ENCODE measurements at places on chromosomes 12 and 14. TPM values are rescaled to one million over a fixed set of nuclear protein-coding genes. Genes with fewer than 3 reads are reported as not detected.

Gene CTSG
- total RNA-seq = not detected

Gene ADAM20
- total RNA-seq = 1.2 TPM

Gene OTOGL
- total RNA-seq = under 0.01 TPM

Gene SDSL
- total RNA-seq = 12.4 TPM

Gene SDR9C7
- total RNA-seq = not detected

Gene KCNH5
- total RNA-seq = 1.0 TPM

Gene PTPN6
- total RNA-seq = 0.26 TPM

Gene LALBA
- total RNA-seq = not detected

Gene AQP6
- 0.17 TPM for total RNA-seq

Gene NGB
- not detected for total RNA-seq

Gene OR11H12
- not detected for total RNA-seq

Gene SERPINA10
- total RNA-seq = not detected

Gene KRT5
- total RNA-seq = not detected

Gene COPS7A
- total RNA-seq = 67.0 TPM

DNA sequence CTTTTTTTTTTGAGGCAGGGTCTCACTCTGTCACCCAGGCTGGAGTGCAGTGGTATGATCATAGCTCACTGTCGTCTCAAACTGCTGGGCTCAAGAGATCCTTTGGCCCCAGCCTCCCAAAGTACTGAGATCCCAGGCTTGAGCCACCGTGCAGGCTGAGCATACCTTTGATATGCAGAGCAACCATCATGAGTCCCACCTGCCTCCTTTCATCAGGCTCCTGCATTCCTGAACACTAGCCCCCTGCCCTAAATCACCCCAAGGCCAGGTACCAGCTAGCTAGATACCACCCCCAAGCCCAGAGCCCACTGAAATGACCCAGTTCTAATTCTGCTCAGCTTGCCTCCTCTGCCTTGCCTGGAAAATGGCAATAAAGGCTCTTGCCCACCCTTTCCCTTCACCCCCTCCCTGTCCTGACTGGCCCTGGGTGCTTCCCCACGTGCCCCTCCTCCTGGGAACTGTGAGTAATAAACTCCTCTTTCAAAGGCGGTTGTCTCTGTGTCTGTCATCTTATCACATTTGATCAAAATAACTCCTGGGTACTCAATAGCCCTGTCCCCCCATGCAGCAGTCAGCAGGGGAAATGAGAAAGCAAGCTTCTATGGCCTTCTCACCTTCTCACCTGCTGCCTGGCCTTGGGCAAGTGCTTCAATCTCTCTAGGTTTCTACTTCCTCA is 6.4 kb upstream of the BRF1 start:
- no peak for DNase-seq

GRCh38 chr14:99047441-99048031 is 224.5 kb downstream of the BCL11B start:
- DNase-seq = no peak

DNA sequence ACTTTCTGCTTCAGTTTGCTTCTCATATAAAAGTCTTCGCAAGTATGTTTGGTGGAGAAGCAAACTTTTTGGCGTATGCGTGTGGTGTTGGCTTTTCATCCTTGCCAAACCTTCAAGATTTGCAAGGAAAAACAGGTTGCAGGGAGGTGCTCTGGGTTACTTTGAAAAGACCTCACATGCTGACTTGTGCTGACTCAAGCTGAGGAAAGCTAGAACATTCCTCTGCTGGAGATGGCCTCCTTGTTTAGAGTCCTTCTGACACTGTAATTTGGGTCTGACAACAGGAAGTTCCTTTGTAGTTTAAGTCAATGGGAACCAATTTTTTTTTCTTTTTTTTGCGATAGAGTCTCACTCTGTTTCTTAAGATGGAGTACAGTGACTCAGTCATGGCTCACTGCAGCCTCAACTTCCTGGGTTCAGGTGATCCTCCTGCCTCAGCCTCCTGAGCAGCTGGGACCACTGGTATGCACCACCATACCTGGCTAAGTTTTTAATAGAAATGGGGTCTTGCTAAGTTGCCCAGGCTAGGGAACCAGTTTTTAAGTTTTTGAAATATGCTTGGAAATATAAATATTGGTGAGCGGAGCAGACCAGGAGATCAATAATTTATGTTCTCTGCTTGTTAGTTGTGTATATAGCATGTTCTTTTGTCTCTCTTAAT is 2.6 kb upstream of the ACACB start:
- no peak for DNase-seq

DNA sequence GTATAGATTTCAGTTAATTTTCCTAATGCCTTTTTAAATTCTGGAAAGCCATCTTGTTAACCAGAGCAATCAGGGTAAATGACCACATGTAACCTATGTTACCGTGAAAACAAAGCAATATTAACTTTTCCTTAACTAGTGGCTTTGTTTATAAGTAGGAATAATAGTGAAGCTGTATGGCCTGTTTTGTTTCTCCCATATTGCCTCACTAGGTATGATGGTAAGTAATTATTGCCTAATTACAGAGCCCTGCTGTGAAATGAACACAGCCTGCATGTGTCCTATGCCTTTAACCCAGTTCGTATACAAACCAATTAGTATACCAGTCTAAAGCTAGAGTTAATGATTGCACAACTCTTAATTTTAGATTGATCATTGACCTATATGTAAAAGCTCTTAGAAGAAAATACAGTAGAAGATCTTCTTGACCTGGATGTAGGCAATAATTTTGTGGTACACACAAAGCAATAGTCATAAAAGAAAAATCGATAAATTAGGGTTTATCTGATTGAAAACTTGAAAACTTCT is 249.9 kb downstream of the CCDC91 start:
- no peak for DNase-seq

DNA sequence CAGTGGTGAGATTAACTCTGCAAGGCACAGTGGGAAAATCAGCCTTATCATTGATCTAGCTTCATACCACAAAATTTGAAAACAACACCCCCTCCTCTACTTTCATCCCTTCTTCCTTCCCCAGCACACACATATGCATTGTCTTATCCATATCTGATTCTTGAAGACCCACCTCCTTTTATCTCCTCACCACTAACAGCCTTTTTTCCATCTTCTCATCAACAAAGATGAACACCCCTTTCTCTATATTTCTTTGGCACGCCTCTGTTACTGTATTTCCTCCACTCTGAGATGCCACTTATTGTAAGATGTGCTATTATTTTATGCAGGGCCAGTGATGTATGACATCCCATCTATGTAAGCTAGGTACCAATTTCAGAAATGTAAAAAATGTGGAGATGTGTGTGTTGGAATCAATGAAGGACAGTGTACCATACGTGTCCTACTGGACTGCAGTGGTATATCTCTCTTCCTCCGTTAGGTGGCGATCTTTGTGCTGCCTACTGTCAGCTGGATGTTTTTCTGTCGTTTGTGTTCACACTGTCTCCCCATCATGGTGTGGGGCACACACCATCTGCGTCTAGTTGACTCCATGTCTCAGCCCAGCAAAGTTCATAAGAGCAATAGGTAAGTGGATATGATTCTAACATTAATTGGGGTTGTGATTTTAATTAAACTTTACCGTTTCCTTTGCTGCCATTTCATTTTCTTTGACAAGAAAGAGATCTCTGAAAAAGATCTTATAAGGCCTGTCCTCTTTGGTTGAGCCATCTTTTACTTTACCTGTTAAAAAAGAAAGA is 24.0 kb downstream of the CCDC38 start:
- peak; percentile 53 for DNase-seq

DNA sequence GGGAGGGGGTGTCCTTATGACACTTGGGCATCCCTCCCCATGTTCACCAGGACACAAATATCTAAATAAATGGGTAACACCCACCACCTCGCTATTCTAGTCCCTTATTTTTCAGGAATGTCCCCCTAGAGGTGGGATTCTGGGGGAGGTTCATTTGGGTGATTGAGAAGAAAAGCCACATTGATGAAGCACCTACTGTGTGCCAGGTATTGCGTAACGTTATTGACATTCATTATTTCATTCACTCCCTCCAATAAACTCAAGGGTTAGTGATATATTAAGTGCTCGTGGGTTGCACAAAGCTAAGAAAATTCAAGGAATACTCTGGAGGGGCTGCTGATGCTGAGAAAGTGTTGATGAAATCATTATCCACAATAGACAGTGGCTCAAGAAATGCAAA is 92.5 kb upstream of the NOS1 start:
- DNase-seq = no peak

DNA sequence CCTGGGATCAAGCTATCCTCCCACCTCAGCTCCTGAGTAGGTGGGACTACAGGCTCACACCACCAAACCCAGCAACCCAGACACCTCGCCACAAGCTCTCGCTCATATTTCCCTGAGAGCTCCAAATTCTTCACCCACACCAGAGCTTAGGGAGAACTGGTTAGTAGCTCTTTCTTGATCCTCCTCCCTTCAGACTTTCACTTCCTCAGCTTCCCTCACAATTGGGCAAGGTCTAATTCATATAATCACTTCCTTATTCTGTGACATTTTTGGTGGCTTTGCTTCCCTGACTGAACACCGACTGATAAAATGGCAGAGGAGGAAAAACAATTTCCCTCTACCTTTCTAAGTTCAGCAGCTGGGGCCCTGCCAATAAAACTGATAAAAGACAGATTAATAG is 88.5 kb downstream of the GXYLT1 start:
- DNase-seq = no peak

- DNase-seq = no peak
Measured at GRCh38 chr12:89348894-89349699, 3.2 kb downstream of the DUSP6 start.

DNA sequence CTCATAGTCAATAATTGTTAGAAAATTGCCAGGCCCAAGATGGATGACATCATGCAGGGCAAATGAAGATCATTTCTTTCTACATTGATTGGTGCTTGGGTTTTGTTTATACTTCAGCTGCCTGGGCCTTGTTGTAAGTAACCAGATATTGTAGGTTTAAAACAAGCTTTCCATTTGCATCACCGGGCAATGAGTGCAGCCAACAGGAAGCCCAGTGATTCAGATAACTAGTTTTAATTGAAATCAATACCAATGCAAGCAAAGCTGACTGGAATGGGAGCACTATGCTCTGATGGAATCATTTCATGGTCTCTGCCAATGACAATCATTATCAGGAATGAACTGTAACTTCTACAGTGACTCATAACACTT is 279.3 kb downstream of the DUSP6 start:
- DNase-seq = peak; percentile 72

GRCh38 chr14:55858604-55859003 is 259.6 kb upstream of the PELI2 start:
- DNase-seq = no peak

DNA sequence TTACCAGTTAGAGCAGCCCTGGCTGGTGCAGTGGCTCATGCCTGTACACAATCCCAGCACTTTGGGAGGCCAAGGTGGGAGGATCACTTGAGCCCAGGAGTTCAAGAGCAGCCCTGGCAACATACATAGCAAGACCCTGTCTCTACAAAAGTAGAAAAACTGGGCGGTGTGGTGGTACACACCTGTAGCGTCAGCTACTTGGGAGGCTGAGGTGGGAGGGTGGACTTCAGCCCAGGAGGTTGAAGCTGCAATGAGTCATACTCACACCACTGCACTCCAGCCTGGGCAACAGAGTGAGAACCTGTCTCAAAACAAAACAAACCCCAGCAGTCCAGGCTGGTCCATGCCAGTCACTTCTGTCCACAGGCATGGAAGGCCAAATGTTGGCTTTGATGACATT is 7.4 kb downstream of the COX14 start:
- DNase-seq = no peak

- DNase-seq = no peak
Measured at GRCh38 chr12:124037331-124037730, 64.3 kb downstream of the ZNF664 start.

GRCh38 chr12:63899396-63899795 is 54.9 kb downstream of the SRGAP1 start:
- no peak for DNase-seq

- peak; percentile 19 for DNase-seq
Measured at GRCh38 chr12:14905269-14906004, 19.8 kb upstream of the MGP start.

- no peak for DNase-seq
Measured at GRCh38 chr12:13503094-13503835, 306.7 kb downstream of the EMP1 start.

DNA sequence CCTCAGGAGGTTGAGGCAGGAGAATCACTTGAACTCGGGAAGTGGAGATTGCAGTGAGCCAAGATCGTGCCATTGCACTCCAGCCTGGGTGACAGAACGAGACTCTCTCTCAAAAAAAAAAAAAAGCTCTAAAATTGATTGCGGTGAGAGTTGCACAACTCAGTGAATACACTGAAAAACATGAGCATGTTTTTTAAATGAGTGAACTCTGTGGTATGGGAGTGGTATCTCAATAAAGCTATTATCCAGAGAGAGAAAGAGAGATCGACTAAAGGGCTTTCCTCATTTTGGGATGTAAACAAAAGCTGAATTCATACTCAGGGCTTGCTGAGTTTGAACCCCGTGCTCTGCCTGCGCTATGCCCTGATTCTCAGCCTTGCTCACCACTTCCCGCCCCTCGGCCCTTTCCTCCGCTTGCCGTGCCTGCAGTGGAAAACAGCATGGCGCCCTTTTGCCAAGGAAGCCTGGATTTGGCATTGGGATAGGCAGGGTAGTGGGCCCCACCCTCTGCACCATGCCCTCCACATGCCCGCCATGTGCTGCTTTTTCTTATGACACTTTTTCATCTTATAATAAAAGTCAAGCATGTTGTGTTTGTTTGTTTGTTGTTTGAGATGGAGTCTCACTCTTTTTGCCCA is 102.5 kb downstream of the LGMN start:
- DNase-seq = peak; percentile 95

DNA sequence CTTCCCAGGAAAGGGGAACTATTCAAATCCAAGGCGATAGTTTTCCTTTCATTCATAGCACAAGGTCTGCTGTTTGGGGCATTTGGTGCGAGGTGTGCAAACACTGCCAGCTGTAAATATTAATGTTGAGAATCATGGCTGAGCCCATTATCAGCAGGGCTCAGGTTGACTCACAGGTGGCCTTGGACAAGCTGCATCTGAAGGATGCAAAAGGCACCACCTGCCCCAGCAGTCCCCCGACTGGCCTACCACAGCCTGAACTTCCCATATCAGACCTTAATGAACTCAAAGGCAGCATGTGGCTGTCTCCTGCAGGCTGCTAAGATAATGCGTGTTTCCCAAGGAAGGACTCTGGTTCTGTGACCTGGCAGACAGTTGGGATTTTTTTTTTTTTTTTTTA is 93.3 kb upstream of the MAP1LC3B2 start:
- DNase-seq = no peak

- DNase-seq = peak; percentile 47
Measured at GRCh38 chr12:86170051-86170450, 86.1 kb downstream of the MGAT4C start.

DNA sequence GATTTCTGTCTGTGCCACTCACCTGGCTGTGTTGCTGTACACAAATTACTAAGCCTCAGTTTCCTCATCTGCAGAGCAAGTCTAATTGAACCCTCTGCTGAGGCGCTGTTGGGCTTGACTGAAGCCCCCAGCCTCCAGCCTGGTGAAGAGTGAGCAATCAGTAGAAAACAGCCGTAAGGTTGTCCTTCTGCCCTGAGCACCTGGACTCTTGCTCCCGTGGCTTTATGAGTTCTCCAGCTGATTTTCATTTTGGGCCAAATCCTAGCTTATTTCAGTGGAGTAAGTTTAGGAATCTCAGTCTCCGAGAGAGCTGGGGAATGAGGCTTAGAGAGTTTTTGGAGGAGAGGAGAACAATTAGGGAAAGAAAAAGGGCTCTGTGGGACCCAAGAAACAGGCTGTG is 133.9 kb upstream of the EVL start:
- no peak for DNase-seq

GRCh38 chr12:125228519-125229260 is 163.5 kb downstream of the AACS start:
- no peak for DNase-seq
